ENCODE measurements at places on chromosomes 3 and 15.

GRCh38 chr3:37162501-37163245, 11.7 kb downstream of the LRRFIP2 start:
- DNase-seq = no peak

DNA sequence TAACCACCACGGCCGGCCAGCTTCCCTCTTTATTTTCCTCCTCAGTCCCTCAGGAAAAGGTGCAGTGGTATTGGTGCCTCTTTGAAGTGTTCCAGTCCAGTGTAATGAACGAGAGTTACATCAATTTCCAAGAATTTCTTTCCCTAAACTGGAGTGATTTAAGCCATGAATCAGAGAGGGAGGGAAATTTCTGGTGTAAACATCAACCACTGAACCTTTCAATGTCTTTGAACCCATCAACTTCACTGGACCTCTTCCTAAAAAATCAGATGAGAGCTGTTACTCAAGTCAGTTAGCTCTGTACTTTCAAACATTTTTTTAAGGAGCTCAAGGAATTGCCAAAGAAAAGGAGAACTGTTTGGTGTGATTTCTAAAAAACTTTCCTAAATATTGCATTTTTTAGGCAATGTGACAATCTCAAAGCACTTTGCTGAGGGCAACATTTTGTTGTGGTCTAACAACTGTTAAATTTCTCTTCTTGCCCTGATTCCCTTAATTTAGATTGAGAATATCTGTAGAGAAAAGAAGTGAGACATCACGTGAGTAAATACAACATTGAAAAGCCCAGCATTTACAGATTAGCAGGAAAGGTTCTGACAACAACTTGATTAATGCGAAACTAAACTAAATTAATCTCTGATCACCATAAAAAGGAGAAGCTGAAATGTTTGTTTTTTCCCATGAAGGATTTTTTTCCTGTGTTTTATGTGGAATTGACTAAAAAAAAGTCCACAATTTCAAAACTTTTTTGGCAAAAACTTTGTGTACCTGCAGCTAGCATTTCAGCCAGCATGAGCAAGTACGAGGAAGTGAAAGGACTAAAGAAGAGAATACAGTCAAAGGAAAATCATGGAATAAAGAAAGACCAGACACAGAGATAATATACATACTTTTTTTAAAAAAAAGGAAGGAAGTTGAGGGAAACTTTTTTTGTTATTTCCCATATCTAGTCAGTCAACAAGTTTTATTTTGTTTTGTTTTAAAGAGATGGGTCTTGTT, 9.1 kb upstream of the DAZL start:
- no peak for DNase-seq

DNA sequence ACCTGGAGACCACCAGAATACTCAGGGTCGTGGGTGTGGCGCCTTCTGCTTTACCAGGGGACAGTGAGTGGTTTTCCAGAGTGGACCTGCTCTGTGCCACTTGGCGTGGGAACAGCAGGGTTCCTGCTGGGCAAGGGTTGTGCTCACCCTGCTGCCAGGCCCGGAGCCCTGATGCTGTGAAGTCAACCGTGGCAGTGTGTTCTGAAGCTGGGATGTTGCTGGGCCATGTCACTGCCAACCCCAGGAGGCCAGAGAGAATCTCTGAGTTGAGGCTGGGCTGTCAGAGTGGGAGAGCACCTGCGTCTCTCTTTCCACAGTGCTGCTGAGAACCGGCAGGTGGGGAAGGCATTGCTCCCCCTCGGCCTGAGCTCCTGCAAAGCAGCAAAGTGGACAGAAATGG, 48.7 kb downstream of the FBLN2 start:
- no peak for DNase-seq

- no peak for DNase-seq
These were observed 155.4 kb downstream of the TP63 start for GRCh38 chr3:189786479-189787064.

- no peak for DNase-seq
These were observed 296.1 kb downstream of the VPS13C start for GRCh38 chr15:61764141-61764540.

DNA sequence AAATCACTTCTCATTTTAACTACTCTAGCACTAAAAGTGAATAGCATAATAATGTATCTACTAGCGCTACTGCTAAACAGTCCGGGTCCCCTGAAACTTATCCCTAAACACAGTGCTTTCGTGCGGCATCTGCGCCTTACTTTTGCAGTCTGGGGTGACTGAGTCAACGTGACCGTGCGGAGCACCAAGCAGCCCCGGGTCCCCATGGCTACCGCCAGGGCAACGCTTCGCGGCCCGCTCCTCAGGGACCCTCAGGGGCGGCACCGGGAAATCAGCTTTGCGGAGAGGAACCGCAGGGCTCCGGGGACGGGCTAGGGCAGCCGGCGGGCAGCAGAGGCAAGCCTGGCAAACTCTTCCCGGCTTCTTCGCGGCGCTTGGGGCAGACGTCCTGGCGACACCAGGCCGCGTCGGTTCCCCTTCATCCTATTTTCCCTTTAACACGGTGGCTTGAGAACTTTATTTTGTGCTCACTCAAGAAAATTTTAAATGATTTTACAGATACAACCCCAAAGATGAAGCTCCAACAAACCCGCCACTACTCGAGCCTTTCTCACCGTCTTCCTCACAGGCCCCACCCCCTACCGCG, 757 bp upstream of the DIPK2A start:
- DNase-seq = no peak

DNA sequence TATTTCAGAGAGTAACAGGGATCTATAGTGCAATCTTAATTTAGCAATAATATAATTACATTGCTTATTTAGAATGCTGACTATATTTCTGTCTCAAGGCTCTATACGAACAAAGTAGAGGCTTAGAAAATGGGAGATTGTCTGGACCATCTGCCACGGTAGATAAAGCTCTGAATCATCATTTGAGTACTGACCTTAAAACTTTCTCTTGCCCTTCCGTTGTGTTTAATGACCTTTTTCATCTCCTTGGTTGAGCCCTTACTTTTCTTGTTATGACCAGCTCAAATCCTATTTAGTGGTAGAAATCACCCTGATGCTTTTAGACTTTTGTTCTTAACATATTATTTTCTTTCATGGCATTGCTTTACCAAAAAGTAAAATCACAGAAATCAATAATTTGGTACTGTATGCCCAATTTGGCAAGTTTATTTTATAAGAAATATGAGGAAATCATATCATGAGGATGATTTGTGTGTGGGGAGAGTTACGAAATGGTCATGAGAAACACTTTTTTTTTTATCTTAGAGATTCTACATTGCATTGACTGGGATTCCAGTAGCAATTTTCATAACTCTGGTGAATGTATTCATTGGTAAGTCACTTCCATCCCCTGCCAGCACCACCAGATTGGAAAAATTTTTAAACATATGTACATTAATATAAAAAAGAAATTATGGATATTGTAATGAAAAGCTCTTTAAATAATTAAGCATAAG, 11.0 kb downstream of the NDUFB5 start:
- DNase-seq = no peak

DNA sequence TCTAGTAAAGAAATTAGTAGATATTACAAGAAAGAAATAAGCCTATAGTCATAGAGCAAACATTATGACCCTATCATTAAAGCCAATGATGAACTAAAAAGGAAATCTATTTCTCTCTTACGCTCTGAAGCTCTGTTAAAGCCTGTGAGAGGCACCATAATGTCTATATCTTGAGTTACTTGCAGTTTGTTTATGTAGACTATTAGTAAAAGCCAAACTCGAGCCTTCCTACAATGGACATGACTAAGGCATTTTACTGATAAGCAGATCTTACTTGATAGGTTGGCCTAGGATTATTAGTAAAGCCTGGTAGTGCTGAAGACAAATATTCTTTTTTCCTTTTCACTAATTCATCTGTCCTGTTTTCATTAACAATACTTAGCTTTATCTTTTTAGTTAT, 32.7 kb downstream of the LRRC3B start:
- no peak for DNase-seq

DNA sequence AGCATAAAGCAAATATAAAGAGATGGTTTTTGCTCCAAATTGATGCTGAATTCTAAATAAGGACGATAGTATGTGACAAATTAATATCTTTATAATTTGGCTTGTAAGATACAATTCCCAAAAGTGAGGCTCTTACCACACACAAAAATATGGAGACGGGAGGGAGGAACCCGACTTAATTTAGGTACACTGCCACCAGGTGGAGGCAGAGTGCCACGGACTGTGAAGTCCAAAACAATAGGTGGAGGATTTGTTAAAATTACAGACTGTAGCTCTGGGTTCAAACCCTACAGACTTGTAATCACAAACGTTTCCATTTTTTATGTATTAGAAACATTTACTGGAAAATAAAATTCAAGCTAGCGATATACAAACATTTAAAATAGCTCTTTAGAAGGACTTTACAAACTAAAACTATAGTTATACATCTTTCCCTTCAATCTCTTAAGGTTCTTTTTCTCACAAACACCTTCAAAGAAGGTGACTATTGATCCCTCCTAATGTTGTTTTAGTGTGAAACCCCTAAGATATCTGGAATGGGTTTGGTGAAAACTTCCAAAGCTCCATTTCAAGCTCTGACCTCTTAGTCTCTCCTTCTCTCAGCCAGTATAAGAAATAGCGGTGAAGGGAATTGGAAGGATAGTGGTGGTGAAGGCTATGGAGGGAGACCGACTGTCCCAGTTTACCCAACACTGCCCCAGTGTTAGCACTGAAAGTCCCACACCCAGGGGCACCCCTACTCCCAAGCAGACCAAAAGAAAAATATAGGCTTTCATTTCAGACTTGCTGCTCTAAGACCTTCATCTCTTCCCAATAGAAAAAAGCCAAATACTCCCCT, 89.7 kb downstream of the AQP9 start:
- peak; percentile 58 for DNase-seq

All from amniotic stem cell (primary cell).